ENCODE measurements at places on chromosomes 3 and 15. TPM values are rescaled to one million over a fixed set of nuclear protein-coding genes. Genes with fewer than 3 reads are reported as not detected.

The ATP8B4 gene
- 35.9 TPM for total RNA-seq

The WNT5A gene
- total RNA-seq = not detected

The TGM4 gene
- not detected for total RNA-seq

The PLIN1 gene
- total RNA-seq = not detected

The SLC28A2 gene
- not detected for total RNA-seq

The MON1A gene
- total RNA-seq = 13.4 TPM

The SLC25A26 gene
- total RNA-seq = 14.2 TPM

The POLQ gene
- 35.5 TPM for total RNA-seq

The SH3GL3 gene
- not detected for total RNA-seq

The PRRT3 gene
- 6.9 TPM for total RNA-seq

The FANCD2OS gene
- not detected for total RNA-seq

GRCh38 chr15:45794712-45795439 is 160.0 kb downstream of the SQOR start:
- no peak for DNase-seq

GRCh38 chr15:64009798-64010261 is 36.5 kb downstream of the DAPK2 start:
- peak; percentile 40 for DNase-seq

GRCh38 chr3:69008980-69009379 is 4.5 kb downstream of the EOGT start:
- no peak for DNase-seq

- DNase-seq = no peak
Measured at GRCh38 chr3:33083958-33084357, 13.0 kb downstream of the GLB1 start.

- no peak for DNase-seq
Measured at GRCh38 chr3:54649551-54649950, 278.3 kb downstream of the LRTM1 start.

DNA sequence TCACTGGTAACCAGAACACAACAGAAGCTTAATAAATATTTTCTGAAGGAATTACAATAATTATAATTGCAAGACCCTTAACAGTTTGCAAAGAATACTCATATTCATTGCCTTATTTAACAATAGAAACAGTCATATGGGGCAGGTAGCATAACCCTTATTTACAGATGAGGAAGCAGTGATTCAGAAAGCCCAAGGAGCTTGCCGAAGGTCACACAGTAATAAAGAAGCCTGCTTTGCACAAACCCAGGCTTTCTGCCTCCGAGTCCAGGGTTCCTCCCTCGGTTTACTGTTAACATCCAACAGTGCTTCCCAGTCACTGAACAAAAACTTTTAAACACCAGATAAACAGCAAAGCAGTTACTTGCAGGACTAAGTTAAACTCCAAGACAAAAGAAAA is 35.3 kb downstream of the SRGAP3 start:
- DNase-seq = no peak

DNA sequence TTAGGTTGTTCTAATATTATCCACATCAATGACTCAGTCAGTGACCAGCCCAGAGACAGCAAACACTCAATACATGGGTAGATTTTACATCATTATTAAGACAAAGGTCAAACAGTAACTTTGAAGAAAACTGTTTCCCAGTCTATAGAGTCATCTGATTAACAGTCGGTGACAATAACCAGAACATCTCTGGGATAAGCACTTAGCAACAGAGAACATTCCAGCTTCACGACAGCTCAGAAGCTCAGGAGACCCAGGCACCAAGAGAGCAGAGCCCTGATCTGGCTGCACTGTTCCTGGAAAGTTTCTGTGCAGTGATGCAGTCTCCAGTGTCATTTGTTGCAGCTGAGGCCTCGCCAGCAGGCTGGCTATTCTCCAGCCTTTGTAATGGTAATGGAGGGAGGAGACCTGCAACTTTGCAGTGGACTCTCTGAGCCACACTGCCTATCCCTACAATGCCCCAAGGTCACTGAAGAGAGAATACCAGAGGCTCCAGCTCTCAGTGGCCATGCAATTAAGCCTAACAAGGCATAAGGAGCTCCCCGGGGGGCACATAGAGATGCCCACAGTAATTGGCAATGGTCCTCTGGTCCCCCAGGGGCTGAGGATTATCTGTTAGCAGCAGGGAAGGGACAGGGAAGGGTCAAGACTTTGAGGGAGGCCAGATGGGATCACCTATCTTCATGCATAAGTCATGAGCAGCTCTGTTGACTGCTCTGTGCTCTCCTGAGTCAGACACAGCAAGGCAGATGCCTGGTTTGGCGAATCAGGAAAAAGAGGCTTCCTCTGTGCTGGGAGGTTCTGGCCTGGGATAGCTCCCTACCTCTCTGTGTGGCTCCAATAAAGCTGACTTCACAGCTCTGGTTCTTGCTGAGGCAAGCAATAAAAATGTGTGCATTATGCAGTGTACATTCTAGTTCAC is 163.6 kb downstream of the CTNNB1 start:
- DNase-seq = no peak

DNA sequence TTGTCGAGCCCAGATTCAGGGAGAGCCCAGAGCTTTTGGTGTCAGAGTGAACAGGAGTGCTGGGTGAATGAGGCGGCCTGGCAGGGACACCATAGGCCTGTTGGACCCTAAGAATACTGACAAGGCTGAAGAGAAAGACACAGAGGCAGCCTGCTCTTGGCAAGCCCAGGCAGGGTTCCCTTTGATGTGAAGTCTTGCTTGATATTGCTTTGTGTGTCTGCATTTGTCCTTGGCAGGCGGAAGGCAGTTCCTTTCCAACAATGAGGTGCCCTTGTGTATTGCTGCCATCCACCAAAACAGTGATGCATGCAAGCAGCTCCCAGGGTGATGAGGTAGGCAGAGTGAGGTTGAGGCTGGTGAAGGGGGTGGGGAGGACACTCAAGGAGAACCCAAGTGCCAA is 152.7 kb upstream of the TSC22D2 start:
- DNase-seq = no peak

GRCh38 chr3:113947372-113948014 is at the start of gene ZDHHC23:
Gene ZDHHC23 (plus strand): TSS chr3:113948013. CDS start chr3:113948803, 790 bp downstream.
- peak; percentile 60 for DNase-seq

GRCh38 chr3:1275495-1275894 is 182.7 kb downstream of the CNTN6 start:
- no peak for DNase-seq

DNA sequence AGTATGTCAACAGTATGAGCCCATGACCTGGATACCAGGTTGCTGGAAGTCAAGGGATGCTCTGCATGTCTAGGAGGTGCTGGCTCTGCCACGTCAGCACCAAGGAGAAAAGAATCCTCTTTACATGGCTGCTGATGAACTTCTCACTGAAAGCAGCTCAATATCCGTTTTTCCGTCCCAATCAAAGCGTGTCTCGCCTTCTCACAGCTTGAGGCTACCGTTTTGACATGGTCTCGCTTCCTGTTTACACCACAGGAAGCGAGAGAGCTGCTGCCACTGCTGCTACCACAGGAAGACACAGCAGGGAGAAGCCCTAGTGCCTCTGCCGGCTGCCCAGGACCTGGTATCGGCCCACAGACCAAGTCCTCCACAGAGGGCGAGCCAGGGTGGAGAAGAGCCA is 27.3 kb downstream of the STARD5 start:
- peak; percentile 90 for DNase-seq

DNA sequence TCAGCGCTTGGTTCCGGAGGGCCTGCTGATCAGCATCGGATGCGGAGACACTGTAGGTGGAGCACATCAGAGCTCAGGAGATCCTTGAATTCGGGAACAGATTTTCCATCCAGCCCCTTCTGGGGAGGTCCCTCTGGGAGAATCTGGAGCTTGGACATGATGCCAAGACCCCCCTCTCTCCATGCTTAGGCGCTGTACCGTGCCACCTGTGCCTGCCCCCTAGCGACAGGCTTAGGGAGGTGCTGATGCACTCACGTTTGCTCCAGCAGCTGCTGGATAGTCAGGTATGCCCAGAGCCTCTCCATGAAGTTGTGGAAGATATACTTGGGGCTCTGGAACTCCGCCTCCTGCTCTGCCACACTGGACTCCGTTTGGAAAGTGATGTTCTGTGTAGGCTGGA is 9.7 kb downstream of the ITIH4 start:
- DNase-seq = peak; percentile 38

GRCh38 chr15:82895983-82896382 is 56.5 kb downstream of the HOMER2 start:
- DNase-seq = no peak

GRCh38 chr3:127092776-127093175 is 100.2 kb upstream of the PRR23E start:
- DNase-seq = no peak

- no peak for DNase-seq
Measured at GRCh38 chr15:97736748-97737147, 223.8 kb upstream of the ARRDC4 start.

DNA sequence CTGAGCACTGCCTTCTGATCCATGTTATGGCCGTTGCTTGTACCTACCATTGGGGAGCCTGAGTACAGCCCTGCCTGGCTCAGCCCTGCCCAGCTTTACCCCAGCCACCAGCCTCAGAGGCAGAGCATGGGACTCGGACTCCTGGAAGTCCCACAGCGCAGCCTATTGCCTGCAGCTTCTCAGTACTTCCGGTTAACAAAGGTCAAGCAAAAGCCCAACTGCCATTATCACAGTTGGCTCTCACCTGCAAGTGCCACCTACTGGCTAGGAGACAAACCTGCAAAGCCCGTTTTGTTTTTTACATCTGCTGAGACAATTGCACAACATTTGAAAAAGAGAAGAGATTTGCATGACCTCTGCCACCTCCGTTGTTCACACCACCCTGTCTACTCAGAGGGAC is 1081.7 kb downstream of the NAALADL2 start:
- DNase-seq = no peak

GRCh38 chr15:73727330-73727976 is 25.7 kb downstream of the INSYN1 start:
- DNase-seq = no peak

DNA sequence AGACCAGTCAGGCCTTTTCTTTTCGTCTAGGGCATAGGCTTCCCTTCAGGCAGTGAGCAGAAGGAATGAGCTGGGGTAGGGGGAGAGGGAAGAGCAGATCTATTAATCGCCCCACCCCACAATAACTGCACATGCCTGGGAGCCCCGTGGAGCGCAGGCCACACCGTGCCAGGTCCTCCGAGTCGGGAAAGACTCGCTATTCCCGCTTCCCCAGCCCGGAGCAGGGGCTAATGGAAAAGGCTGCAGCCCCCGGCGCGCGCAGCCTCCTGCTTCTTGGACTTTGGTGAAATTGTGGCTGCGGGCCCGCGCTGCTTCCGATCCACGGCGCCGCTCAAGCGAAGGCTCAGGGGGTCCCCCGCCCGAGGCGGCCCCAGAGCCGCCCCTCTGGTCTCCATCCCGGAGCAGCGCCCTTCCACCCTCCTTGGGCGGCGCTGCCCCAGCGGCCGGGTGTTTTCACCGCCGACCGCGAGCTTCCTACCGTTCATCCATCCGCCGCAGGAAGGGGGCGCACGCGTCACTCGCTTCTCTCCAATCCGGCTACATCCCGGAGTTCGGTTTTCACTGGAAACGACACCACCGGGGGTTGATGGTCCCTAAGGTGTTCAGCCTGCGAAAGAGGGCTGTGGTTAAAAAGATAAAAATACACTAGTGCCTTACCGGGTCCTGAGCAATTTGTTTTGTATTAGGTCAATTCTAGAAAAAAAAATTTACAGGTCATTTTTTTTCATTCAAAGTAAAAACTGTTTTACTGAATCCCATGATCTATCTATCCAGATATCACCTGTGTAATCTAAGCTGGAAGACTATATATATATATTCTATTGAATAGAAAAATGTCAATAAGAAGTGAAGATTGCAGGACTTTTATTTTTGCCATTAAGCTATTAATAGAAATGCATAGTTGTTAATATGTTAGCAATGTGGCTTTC is 4.4 kb upstream of the SYNM start:
- DNase-seq = peak; percentile 69
